ENCODE measurements at places on chromosomes 5 and 9.

DNA sequence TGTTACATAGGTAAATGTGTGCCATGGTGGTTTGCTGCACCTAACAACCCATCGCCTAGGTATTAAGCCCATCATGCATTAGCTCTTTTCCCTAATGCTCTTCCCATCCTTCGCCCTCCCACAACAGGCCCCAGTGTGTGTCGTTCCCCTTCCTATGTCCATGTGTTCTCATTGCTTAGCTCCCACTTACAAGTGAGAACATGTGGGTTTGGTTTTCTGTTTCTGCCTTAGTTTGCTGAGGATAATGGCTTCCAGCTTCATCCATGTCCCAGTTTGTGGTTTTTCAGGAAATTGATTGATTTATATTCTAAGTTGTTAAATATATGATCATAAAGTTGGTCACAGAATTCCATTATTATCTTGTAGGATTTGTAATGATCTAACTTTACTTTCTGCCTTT is 85.3 kb upstream of the CAST start:
- DNase-seq = no peak

DNA sequence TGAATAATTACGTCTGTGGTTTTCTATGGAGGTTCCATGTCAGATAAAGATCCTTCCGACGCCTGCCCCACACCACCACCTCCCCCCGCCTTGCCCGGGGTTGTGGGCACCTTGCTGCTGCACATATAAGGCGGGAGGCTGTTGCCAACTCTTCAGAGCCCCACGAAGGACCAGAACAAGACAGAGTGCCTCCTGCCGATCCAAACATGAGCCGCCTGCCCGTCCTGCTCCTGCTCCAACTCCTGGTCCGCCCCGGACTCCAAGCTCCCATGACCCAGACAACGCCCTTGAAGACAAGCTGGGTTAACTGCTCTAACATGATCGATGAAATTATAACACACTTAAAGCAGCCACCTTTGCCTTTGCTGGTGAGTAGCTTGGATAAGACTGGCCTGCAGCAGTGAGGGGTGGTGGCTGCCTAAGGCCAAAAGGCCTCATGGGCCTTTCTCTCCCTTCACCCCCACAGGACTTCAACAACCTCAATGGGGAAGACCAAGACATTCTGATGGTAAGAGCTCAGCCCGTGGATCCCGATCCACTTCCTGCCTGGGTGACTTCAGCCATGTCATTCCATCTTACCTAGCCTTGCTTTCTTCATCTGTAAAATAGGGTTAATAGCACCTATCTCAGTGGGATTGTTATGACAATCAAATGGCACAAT is at the start of gene IL3:
TSS of gene IL3 (plus strand) at position 155 of the 661 bp plus-strand sequence. CDS start at position 207, 52 bp downstream.
- DNase-seq = peak; percentile 18

GRCh38 chr5:95727764-95728191 is 3.4 kb upstream of the RHOBTB3 start:
- DNase-seq = no peak

GRCh38 chr5:157772127-157772526 is 28.6 kb downstream of the LSM11 start:
- no peak for DNase-seq

DNA sequence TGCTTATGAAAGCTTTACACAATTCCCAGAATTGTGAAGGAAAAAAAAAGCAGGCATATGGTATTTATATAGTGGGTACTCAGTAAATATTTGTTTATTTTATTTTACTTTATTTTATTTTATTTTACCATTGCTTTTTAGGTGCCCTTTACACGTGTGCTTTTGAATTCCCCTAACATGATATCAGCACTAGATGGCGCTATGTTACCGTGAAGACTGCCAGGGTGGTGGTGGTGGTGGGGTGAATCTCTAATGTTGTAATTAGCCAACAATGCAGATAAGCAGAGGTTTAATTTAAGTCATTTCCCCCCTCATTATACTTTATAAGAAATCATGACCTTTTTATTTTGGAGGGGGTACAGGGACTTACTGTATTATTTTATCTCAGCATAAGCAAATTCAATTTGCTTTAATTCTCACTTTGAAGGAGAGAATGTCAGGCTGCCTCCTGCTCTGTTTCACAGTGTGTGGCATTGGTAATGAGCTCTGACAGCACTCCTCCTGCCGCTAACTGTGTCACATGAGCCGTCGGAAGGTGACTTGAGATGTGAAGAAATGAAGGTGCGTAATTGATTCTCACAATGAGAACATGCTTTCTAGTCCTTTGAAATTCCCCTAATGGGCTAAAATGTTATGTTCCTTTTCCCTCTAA is 165.6 kb downstream of the YTHDC2 start:
- DNase-seq = no peak
